ENCODE measurements at places on chromosomes 2 and 18.

DNA sequence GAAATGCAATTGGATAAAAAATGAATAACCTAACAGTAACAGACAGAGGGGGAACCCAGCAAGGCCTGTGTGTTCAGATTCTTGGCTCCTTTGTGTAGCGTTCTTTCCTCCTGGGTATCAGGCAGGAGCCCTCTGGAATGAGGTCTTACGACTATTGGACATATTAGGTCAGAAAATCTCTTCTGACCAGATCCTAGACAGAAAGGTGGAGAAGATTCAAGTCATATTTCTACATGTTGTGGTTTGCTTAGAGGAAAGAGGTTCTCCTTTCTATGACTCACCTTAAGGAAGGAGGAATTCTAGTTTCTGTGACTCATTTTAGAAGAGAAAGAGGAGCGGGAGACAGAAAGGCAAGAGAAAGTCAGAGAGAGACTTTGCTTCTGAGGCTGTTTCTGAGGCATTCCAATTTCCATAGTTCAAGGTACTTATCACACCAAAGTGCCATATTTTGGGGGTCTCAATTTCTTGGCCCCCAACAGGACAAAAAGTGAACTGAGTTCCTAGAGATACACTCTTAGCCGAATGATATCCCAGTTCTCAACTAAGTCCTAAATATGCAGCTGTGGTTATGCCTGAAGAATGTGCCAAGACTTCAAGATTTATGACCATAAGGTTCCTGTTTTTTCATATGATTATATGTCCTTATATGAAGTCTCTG, 618.6 kb downstream of the ZEB2 start:
- no peak for DNase-seq

GRCh38 chr2:119024152-119024551, 82.2 kb downstream of the MARCO start:
- DNase-seq, result no peak

GRCh38 chr18:36655930-36656329, 172.9 kb downstream of the TPGS2 start:
- no peak for DNase-seq

DNA sequence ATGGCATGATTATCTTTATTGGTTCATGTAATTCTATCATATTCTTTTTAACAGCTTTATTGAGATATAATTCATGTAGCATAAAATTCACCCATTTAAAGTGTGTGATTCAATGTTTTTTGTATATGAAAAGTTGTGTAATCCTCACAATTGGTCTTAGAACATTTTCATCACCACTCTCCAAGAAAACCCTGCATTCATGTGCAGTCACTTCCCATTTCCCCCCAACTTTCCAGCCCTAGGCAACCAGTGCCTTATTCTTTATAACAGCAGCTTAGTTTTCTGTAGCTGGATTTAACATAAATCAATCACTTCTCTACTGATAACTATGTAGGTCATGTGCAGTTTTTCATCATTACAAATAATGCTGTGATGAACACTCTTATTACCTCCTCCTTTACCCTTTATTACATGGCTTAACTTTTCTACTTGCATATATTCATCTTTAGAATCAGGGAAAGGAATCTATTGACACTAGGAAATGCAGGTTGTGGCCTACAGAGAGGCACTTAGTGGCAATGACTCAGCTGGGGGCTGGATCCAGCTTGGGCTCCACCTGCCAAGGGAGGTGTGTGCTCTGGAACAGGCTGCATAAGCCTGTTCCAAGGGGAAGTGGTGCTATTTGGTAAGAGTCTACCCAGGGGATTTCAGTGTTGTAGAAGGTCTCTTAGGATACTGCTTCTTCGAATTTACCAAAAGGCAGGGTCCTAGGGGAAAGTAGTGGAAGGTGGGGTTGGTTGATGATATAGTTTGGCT, 89.1 kb downstream of the ETAA1 start:
- no peak for DNase-seq

GRCh38 chr2:208311321-208311720, 45.3 kb downstream of the PIKFYVE start:
- DNase-seq, result no peak

DNA sequence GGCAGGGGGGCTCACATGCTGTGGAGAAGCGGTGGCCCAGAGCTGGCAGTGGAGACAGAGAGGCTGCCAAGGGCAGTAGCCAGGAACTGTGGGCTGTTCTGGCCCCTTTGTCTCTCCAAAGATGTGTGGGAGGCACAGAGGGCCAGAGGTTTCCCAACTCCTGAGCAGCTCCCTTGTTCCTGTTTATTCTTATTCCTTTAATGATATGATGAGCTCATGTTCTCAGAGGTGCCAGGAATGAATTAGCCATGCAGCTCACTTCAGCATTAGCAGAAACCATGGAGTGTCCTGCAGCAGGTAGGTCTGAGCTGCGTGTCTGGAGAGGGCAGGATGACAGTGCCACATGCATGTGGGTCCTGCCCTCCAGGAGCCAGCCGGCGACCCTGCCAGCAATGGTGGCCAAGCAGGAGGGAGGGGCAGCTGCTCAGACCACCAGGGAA, 77.9 kb upstream of the FZD7 start:
- no peak for DNase-seq

DNA sequence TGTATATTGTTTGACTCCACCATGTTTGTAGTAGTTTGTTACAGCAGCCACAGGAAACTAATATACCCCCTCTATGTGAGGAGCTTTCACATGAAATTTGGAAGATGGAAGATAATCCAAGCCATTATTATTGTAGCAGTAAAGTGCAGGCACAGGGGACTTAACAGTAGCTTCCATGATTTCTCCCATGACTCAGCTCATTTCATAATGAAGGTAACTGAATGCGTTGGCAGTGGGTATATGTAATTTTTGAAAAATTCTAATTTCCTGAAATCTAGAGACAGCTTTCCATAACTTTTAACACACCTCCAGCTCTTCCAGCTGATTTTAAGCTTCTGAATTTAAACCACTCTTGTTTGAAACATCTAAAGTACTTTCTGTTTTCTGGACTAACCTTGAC, 181.2 kb downstream of the NR4A2 start:
- DNase-seq, result no peak

DNA sequence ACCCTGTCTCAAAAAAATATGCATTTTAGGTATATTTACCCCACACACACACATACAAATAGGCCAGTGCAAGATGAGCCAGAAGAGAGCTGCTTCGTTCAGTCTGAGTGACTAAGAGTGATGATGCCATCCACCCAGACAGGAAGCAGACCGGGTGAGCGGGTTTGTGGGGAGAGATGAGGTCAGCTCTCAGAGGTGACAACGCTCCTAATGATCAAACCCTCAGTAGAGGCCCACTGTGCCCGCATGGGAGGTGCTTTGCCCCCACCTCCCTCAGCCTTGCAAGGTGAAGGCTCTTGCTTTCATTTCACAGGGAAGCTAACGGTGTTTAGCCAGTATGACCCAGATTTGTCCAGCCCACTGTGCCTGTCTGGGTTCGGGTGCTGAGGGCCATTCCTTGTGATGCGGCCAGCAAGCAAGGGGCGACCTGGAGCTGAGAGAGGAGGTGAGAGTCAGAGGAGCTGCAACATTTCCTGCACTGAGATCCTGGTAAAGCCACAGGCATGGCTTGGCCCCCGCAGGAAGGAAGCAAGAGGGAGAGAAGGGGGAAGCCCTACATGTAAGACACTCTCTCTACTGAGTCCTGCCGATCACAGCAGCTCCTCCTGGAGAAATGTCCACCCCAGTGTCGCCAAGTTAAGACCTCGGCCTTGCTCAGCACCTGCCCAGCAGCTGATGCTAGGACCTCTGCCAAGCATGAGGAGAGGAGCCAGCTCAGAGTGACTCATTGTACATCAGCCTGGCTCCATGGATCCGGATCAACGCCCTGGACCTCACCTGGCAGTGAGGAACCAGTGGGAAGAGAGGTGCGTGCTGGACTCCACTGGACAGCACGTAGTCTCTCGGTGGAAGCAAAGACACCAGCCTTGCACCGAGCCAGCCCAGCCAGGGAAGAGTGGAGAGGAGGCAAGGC, 37.0 kb downstream of the NIFK start:
- DNase-seq, result no peak

DNA sequence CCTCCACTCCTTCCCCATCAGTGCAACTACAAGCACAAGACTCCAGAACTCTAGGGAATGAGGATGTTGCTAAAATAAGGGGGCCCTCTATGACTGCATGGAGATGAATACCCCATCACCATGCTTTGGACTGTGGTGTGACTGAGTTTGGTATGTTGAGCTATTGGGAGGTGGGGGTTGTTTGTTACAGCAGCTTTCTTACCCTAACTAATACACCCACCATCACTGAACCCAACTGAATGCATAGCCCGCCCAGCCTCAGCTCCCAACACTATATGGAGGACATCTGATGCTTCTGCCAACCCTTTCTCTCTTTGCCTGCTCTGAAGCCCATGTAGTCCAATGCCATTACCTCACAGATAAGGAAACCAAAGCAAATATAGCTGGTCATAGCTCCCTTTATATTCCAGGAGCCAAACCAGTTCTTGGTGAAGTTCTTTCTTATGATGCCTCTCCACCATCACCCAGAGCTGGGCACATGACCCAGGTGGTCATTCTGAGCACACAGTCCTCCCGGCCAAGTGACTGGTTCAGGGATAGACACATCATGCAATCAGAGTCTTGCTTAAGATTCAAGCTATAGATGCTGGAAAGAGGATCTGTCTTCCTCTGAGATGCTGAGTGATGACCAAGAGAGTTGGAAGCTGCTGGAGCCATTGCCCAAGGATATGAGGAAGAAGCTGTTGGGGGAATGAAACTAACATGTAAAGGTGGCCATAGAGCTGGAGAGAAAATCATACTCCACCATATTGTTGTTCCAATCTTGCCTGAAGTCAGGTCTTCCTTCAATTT, 155.6 kb upstream of the HAAO start:
- DNase-seq, result no peak

GRCh38 chr2:181408861-181409260, 48.3 kb upstream of the ITGA4 start:
- DNase-seq, result no peak

DNA sequence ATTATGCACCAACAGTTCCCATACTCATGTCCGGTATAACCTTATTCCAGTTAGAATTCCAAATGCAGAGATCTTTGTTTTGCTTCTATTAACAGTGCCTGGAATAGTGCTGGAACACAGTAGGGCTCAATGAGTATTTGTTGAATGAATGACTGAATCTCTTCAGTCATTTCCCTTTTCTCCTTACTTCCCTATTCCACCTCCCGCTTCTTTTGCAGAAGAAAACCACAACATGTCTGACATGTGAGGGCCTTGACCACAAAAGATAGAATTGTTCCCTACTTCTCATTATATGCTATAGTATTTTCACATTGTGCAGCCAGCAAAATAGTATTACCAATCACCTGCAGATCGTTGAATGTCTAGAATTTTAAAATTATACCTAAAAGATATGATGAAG, 19.5 kb upstream of the HNRNPLL start:
- DNase-seq, result no peak

GRCh38 chr2:136448432-136448831, 316.9 kb upstream of the THSD7B start:
- DNase-seq, result no peak

- DNase-seq, result no peak
Measured at GRCh38 chr2:2664989-2665833, 334.1 kb upstream of the MYT1L start.

GRCh38 chr18:77054288-77054605, 78.3 kb downstream of the MBP start:
- DNase-seq, result peak; percentile 2

Measured in NCI-H82 (cell line).